ENCODE measurements at places on chromosomes 16 and 17. TPM values are rescaled to one million over a fixed set of nuclear protein-coding genes. Genes with fewer than 3 reads are reported as not detected.

The CISD3 gene
- total RNA-seq: 0.98 TPM

The P2RX5 gene
- 7.9 TPM for total RNA-seq

The NDUFAB1 gene
- total RNA-seq: 60.5 TPM

The ASIC2 gene
- 13.5 TPM for total RNA-seq

The CLEC19A gene
- total RNA-seq: not detected

The EVPLL gene
- not detected for total RNA-seq

The PRDM7 gene
- total RNA-seq: not detected

The FOXF1 gene
- total RNA-seq: 0.49 TPM

The CHRNE gene
- 0.25 TPM for total RNA-seq

The OTOP3 gene
- not detected for total RNA-seq

The ICAM2 gene
- 7.1 TPM for total RNA-seq

The RASL10B gene
- total RNA-seq: 5.4 TPM

The TRAP1 gene
- total RNA-seq: 55.1 TPM

The C16orf96 gene
- total RNA-seq: 0.25 TPM

The SLC12A3 gene
- total RNA-seq: not detected

The ANTKMT gene
- 12.3 TPM for total RNA-seq

The HSF5 gene
- total RNA-seq: under 0.01 TPM

The GUCY2D gene
- 0.25 TPM for total RNA-seq

The SLFN14 gene
- total RNA-seq: 0.25 TPM

The HP gene
- 0.74 TPM for total RNA-seq

The KCTD11 gene
- 3.2 TPM for total RNA-seq

The TTC19 gene
- 55.1 TPM for total RNA-seq

Data from temporal lobe (tissue), 4 donors.